ENCODE measurements at places on chromosomes 6 and 20.

DNA sequence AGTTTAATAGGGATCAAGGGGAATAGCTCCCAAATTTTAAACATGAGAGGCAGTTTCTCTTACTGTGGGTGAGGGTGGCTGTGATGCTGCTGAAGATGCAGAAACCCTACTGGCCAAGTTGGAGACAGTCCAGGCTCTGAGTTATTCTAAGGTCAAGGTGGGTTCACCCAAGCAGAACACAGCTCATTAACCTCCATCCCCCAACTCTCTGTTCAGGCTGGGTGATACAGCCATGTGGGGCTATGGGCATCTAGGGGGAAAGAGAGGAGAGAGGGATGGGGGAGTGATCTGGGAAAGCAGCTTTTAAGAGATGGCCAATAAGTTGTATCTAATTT is 18.9 kb upstream of the TRAM2 start:
- DNase-seq = no peak

GRCh38 chr20:61516346-61517208 is 264.5 kb downstream of the CDH4 start:
- DNase-seq = no peak

DNA sequence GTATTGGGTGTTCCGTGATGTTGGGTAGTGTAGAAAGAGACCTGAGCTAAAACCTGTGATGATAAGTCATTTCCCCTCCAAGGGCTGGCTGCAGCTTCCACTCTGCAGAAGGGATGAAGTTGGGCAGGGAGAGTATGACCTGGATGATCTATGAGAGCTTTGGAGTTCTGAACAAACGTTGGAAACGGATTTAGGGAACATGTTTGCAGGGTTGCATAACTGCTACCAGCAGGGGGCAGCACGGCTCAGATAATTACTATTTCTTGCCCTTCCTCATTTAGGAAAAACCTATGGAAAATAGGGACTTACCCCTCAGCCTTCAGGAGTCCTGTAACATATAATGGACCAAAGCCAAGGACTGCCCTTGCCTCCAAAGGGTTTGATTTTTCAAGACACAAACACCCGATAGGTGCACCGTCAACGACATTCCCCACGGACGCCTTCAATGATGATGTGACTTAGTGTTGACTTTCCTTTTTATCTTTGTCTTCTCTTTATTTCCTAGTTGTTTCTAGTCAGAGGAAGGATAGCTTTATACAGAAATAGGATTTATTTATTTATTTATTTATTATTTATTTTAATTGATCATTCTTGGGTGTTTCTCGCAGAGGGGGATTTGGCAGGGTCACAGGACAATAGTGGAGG is 164.9 kb upstream of the SASH1 start:
- DNase-seq = no peak

GRCh38 chr6:16731478-16732051 is 29.7 kb downstream of the ATXN1 start:
- DNase-seq = no peak

DNA sequence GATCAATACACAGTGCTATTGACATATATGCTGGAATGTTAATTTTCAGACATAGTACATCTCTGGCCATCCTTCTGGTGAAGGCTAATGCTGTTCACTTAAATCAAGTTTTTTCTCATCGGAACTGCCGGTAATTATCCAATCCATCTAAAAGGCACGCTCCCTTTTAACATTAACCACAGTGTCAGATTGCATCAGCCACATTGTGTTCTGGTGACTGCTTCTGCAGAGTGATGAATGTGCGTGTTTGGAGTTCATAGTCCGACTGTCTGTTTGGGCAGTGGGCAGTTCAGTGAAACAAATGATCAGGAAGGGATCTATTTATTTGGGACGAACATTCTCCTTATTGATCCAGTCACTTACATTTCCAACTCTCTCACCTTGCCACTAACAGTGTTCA is 49.5 kb downstream of the SOBP start:
- DNase-seq = no peak

DNA sequence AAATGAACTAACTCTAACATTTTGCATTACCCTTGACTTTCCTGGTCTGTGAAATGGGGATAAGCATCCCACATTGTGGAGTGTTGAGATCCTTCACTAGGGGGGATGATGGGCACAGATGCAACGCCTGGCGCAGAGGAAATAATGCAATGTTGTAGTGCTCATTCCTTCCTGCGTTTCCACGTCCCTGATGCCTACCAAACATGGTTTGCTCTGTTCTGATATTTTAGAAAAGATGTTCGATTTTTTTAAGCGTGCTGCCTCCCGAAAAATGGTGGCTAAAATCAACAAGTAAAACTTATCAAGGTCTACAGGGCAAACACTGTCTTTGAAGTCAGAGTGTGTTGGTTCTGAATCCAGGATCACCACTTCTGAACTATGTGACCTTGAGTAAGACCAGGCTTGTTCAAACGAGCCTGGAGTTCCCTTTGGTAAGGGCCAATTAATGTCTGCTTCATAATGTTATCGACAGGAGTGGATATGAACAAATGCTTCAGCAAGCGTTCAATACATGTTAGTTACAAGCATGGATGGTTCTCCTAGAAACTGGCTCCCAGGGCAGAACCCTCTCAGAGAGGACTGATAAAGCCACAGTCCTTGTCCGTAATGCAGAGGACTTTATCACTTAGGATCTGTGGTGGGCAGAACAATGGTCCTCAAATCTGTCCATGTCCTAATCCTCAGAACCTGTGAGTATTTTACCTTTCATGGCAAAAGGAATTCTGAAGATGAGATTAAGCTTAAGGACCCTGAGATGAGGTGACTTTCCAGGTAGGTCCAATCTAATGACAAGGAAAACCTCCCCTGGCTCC is 44.7 kb downstream of the SLC22A23 start:
- no peak for DNase-seq

- no peak for DNase-seq
Observed at GRCh38 chr20:50475681-50476292, 34.4 kb upstream of the PTPN1 start.

- no peak for DNase-seq
Observed at GRCh38 chr6:81373414-81373813, 379.1 kb downstream of the TENT5A start.

DNA sequence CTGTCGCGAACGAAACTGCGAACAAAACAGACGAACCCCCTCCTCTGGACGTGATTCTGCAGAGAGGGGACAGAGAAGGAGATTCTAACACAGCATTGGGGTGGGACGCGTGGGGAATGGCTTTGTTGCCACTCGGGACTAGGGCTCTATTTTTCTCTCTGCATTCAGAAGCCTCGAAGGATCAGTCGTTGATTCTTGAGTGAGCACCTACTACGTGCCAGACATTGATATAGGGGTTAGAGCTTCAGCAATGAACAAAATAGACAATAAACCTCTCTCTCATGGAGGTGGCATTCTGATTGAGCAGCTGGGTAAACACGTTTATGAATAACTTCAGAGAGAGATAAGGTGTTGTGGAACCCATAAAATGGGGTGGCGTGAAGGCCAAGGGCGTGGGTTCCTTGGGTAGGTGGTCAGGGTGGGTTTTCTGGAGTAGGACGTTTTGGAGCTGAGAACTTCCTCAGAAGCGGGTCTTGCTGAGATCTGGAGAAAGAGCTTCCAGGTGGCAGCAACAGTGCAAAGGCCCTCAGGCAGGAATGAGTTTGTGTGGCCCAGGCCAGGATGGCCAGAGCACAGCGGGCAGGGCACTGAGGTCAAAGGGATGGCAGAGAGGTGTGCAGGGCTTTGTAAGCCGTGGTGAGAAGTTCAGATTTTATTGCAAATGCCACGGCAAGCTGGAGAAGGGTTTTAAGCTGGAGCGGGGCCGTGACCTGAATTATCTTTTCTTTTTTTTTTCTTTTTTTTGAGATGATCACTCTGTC is 884 bp downstream of the SLC2A10 start:
- DNase-seq = no peak

DNA sequence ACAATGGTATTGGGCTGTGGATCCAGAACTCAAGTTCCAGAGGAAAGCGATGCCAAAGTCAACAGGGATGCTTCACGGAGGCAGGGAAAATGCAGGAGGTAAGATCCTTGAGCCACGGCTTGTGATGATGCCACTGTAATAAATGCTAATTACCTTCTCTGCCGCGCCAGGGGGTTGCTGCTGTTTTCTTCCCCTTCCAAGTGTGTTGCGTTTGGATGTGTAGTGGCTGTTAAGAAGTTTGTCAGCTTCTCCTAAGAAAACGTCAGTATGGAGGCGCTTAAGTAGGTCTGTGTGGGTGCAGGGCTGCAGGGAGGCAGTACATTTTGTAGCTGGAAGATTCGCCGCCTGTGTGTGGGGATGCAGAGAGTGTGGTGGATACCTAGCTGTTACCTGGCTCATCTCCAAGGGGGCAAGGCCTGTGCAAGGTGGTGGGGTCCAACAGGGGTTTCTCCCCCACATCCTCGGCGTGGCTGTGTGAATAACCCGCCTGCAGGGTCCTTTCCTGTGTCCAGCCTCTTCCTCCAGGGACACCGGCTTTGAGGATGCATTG is 318.7 kb downstream of the CDH4 start:
- no peak for DNase-seq

GRCh38 chr6:70841112-70841511 is 115.7 kb downstream of the B3GAT2 start:
- no peak for DNase-seq

DNA sequence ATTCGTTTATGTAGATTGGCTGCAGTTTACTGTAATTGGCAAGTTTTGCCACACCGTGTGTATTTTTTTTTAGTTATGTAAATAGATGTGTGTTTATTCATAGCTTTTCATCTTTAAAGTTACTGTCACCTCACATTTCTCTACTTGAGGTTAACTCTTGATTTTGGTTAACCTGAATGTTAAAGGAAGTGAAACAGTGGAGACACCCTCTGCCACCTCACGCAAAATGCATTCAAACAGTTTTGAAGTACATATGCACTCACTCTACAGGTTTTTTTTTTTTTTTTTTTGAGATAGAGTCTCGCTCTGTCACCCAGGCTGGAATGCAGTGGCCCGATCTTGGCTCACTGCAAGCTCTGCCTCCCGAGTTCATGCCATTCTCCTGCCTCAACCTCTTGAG is 17.7 kb downstream of the OR2A4 start:
- DNase-seq = no peak

DNA sequence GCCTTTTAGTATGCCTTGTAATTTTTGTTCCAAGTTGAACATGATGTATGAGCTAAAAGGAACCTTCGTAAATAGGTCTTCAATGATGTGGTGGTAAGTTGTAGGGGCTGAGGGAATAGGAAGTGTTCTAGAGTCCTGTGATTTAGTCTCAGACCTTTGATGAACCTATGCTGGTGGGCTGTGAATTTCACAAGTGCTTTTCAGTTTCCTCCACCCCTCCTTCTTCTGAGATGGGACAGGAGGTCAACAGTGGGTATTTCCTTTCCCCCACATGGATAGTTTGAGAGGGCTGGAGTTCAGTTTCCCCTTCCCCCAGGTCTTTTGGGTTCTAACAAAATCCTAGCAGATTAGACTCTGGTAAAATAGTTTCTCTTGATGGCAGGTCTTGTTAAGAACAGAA is 121.0 kb upstream of the ATXN1 start:
- no peak for DNase-seq

DNA sequence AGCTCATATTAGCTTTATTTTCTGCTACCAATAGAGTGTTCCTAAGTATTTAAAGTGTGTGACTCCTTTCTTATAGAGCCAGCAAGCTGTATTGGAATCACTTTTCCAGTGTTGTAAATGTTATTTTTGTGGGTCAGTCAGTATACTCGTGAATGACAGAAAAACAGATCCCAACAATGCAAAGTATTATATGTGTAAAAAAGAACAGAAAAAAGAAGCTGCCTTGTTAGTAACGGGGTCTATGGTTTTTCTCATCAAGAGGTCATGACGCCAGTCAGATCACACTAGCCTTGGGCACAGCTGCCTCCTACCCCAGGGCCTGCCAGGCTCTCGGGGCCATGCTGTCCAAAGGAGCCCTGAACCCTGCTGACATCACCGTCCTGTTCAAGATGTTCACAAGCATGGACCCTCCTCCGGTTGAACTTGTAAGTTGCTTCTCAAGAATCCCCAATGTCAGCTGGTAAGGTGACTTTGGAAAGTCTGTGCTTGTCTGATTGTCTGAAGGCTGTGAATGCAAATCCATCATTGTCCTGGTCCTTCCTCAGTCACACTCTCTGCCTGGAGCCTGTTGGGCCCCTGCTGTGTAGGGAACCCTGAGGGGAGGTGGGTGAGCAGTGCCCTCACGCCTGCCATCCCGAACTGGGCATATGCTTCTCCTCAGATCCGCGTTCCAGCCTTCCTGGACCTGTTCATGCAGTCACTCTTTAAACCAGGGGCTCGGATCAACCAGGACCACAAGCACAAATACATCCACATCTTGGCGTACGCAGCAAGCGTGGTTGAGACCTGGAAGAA is 9.8 kb downstream of the NELFCD start:
- no peak for DNase-seq

DNA sequence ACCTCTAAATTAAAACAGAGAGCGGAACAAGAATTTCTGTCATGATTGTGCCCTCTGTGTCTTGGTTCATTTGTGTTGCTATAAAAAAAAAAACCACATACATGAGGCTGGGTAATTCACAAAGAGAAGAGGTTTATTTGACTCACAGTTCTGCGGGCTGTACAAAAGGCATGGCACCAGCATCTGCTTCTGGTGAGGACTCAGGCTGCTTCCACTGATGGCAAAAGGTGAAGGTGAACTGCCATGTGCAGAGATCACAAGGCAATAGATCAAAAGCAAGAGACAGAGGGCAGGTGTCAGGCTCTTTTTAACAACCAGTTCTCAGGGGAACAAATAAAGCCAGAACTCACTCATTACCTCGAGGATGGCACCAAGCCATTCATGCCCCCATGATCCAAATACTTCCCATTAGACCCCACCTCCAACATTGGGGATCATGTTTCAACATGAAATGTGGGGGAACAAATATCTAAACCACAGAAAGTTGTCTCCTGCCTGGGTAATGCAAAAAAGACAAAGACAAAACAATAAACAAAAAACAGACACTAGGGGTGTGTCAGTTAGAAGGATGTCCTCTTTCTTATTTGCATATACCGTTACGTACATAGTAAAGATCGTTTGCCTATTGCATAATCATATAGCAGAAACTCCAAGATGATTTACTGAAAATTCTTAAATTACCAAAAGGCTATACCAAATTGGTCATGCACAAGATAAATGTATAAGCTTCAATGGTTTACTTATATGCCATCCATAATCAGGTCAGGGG is 17.0 kb downstream of the SERPINB9 start:
- DNase-seq = no peak

DNA sequence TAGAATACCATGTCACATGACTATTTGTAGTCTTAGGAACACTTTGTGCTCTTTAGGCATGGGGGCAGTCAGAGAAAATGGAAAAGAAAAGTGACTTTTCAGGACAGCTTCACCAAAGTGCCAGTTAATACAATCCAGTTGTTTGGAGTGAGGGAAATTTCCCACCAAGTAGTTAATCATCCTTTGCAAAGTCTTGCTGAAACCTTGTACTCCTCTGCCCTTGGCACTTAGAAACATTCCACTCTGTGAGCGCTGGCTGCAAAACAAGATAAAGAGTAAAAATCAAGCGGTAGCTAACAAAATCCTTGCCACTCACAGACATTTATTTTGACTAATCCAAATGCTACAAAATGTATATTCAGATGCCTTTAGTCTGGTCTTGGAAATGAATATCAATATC is 229.2 kb upstream of the HSF2 start:
- DNase-seq = no peak

GRCh38 chr6:44671333-44671732 is 283.8 kb downstream of the CDC5L start:
- DNase-seq = no peak

All from esophagus squamous epithelium (tissue), 5 donors.